Hematopoietic multipotent progenitor cell treated with erythropoietin and hydrocortisone succinate and interleukin-3 and kit ligand, for 15 days (in vitro differentiated cells): ENCODE measurements at places on chromosomes 2 and 18.

GRCh38 chr2:177545981-177546585 lies 153.5 kb downstream of the AGPS start:
- DNase-seq: no peak

DNA sequence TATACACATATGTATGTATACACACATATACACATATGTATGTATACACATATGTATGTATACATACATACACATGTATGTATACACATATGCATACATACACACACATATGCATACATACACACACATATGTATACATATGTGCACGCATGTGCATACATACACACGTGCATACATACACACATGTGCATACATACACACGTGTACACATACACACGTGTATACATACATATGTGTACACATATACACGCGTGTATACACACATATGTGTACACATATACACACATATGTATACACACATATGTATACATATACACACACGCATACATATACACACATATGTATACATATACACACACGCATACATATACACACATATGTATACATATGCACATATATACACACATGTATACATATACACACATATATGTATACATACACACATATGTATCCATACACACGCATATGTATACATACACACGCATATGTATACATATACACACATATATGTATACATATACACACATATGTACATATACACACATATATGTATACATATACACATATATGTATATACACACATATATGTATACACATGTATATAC lies 21.5 kb downstream of the NABP1 start:
- DNase-seq: no peak

DNA sequence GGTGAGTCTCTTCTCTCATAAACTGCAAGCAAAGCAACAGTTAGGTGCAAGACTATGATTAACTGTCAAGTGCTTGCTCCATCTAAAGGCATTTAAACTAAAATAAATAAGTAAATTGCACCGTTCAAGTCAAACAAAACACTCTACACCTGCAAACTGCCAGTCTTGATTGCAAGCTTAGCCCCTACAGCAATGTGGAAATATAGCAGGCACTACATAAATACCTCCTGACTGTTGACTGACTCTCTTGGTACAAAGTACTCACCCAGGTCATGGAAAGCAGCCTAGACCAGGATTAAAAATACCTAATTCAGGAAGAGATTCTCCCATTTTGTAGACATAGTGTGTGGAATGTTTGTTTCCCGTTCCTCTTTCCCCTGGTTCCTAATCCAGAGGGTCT lies 176.6 kb upstream of the KLHL29 start:
- no peak for DNase-seq

- no peak for DNase-seq
Observed at GRCh38 chr2:103005393-103005792, 243.6 kb downstream of the TMEM182 start.

DNA sequence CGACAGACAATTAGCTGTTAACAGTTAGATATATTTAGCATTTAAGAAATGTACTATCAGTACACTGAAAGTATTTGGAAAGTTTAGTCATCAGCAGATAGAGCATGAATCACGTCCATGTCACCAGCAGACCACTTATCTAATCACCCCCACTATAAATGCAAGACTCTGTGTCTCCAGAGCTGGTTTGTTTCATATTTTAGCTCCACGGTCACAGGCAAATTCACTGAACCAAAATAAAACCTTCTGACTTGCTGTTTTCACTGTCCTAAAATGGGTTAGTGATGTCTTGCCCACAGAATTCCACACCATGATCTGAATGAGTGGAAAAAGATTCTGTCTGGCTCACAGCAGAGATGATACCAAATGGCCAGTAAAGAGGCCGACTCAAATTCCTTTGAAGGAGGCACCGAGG lies 64.9 kb downstream of the CDH2 start:
- no peak for DNase-seq

GRCh38 chr2:186589612-186590349 lies at the start of gene ITGAV:
Gene ITGAV, plus strand, starts transcription at chr2:186590056. Its CDS starts 283 bp downstream, at chr2:186590339.
- DNase-seq: peak; percentile 45

DNA sequence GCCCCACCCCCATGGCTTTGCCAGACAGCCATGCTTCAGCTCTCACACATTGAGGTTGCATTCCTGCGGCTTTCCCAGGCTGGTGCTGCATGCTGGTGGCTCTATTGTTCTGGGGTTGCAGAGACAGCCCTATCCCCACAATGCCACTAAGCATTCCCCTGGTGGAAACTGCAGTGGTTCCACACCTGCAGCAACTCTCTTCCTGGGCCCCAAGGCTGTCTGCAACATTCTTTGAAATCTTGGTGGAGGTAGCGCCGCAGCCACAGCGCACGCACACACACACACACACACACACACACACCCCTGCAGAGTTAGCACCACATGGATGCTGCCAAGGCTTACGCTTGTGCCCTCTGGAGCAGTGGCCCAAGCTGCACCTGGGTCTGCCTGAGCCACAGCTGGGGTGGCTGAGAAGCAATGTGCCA lies 21.4 kb downstream of the SFXN5 start:
- DNase-seq: no peak

DNA sequence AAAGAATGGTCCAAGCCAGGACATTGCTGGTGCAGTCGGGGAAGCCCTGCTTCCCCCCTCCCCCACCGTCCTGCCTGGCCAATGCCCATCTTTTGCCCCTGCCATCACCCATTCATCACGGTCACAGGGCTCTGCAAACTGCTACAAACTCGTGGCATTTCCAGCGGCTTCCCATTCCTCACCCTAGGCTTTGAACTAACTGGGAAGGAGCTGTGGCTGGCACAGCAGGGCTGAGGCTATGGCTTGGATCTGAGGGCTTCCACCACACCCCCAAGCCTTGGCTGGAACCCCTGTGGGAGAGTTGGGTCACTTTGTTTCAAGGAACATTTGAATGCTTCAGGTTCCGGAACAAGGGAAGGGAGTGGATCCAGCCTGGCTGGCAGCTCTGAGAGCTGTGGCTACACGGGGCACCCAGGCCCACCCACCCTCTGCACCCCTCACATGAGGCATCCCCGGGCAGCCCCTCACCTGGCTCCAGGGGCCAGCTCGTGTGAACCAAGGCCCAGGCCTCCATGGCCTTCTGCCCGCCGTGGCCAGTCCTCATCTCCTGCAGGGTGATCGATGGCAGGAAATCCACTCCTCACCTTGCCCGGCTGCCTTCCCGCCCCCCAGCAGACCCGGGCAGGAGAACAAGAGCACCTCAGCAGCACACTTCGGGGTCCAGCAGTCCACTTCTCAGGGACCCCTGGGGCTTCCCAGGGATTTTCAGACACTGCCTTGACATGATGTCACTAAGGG lies 58.8 kb upstream of the OTOS start:
- no peak for DNase-seq

GRCh38 chr2:54728669-54729120 lies 5.2 kb downstream of the EML6 start:
- DNase-seq: no peak

- no peak for DNase-seq
Observed at GRCh38 chr2:173741759-173742158, 223.4 kb downstream of the SP3 start.

DNA sequence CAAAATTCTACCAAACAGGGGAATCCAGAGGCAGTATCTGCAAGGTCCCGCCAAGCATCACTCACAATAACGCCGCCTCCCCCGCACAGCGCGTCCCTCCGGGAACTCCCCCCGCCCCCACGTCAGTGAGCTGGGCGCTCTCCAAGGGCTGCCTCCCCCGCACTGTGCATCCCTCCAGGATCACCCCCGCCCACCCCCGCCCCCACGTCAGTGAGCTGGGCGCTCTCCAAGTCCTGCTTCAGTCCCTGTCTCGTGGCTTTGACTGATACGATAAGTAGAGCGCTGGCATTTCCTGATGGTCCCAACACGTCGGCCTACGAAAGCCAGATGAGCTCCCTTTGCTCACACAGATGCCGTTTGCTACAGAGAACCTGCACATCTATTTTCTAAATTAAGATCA lies 130.7 kb upstream of the TPO start:
- no peak for DNase-seq

DNA sequence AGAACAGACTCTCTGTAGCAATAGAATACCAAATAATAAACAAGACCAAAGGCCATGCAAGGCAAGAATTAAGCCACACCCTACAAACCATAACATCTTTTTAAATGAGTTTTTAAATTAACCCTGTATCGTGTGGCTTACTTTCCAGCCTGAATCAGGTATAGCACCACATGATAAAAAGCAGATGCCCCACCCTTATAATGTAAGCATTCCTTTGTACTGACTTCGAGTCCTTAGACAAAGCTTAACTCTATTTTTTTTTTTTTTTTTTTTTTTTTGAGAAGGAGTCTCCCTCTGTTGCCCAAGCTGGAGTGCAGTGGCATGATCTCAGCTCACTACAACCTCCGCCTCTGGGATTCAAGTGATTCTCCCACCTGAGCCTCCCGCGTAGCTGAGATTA lies 1.7 kb upstream of the C2orf42 start:
- no peak for DNase-seq

GRCh38 chr2:238710032-238710735 lies 137.7 kb upstream of the TWIST2 start:
- no peak for DNase-seq

- DNase-seq: peak; percentile 28
Observed at GRCh38 chr2:137947728-137948336, 16.4 kb upstream of the HNMT start.

GRCh38 chr2:120910956-120911951 lies 175.6 kb downstream of the GLI2 start:
- DNase-seq: no peak

DNA sequence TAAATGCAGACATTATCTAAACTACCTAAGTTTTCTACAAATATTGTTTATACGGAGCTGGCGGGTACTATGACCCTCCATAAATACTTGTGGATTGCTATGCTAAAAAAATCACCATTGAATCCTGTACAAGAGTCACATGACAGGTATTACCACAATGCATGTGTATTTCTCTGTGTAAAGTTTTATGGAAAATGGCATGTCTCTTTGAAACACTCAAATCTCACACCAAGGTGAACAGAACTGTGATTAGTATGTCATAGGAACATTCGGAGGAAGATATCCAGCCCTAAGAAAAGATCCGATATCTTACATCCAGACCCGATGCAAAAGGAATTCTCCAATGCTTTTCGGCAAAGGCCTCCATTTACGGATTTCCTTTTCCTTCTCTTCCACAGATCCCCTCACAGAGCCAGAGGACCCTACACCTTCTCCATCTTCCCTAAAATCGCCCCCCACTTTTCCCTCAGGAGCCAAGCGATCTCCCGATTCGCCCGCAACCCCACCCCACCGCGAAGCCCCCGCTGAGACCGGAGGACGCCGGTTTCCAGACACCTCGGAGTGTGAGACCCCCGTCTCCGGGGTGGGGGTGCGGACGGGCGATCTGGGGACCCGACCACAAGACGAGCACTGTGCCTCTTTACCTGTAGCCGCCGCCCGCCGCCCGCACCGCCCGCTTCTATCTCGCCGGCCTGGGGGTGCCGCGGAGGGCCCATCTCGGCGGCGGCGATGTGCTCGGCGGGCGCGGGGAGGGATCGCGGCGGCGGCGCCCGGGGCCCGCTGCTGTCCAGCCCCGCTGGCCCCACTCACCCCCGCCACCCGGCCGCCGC lies 1.2 kb downstream of the SAP130 start:
- DNase-seq: peak; percentile 8

- no peak for DNase-seq
Observed at GRCh38 chr2:125167152-125167551, 1142.1 kb downstream of the CNTNAP5 start.
